ENCODE measurements at places on chromosomes 7 and 10.

DNA sequence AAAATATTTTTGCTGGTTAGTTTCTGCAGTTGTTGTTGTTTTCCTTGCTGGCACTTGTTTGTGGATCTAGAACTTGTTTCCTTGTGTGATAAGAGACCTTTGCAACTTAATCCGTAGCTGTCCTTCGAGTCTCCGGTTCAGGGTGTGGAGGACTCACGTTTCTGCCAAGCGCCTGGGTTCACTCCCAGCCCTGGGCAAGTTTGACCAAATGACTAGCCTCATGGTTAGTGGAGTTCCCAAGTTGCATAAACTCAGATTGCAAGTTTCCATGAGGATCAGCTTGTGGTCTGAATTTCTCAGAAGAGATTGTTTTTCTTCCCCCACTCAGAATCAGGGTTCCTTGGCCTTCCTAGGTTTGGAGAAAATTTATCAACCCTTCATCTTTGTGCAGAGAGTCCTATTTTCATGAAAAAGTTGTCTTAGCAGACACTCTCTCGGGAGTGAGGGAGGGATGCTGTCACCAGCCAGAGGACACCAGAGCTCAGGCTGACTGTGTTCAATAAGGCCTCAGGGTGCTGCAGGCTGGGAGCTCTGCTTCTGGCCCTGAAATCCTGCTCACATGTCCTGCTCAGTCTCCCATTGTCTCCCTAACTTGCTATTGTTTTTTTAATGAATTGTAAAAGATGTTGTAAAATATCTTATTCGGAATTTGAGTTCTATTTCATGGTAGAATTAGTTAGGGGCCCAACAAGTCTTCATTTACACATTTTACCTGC is 377.7 kb upstream of the KLF6 start:
- no peaks in the 10 kb centered on the region for H3K4me1 ChIP-seq
- no peaks in the 10 kb centered on the region for H3K27me3 ChIP-seq
- no peak for DNase-seq
- no peak overlapping the region for H3K27ac ChIP-seq
- no peaks in the 10 kb centered on the region for H3K36me3 ChIP-seq
- no peak overlapping the region for H3K4me3 ChIP-seq

DNA sequence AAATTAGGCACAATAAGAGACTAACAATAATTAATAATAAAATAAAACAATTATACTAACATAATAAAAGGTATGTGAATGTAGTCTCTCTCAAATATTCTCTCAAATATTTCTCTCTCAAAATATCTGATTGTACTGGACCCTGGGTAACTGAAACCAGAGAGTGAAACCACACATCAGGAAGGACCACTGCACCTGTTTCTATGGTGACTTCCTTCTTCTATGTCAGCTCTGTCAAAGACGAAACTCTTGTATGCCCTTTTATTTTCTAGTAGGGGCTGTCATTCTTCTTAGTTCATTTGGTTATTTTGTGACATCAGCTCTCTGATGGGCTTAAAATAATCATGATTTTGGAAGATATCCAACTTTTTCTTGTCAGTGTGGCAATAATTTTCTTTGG is 428.0 kb upstream of the TPK1 start:
- H3K36me3 ChIP-seq, result no peaks in the 10 kb centered on the region
- H3K4me3 ChIP-seq, result no peak overlapping the region
- H3K27ac ChIP-seq, result no peak overlapping the region
- DNase-seq, result no peak
- no peaks in the 10 kb centered on the region for H3K27me3 ChIP-seq

DNA sequence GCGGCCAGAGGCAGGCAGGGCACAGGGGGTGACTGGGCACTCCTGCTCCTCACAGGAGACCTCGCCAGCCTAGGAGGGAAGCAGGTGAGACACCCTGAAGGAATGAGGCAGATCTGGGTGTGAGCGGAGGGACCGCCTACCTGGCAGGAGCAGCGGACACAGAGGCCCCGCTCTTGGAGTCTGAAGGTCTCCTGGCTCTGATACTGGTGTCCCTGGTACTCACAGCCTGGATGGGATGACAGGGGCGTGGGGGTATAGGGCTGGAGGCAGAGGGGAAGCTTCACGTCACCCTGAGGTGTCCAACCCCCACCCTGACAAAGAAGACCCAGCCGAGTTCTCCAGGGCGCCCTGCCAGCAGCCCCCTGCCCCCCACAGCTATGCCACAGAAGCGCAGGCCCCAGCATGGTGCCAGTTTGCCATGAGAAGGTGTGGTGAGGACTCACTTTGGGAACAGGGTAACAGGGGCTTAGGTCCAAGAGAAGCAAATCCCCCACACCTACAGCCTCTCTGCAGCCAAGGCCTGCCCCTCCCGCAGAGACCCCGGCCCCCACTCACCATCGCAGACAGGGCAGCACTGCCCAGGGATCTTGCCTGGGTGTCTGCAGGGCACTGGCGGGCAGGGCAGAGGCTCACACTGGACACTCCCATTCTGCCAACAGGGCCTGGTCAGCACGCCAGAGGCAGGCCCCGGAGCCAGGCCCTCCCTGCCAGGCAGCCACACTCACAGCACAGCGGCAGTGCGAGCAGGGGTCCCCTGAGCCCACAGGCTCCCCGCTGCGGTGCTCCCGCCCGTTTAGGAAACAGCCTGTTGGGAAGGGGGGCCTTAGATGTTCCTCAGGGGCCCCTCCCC is 17.0 kb downstream of the KCP start:
- DNase-seq, result no peak
- no peak overlapping the region for H3K4me3 ChIP-seq
- H3K4me1 ChIP-seq, result peaks cover 8% of the 10 kb centered on the region

GRCh38 chr7:69537691-69538090 is 60.6 kb upstream of the AUTS2 start:
- no peaks in the 10 kb centered on the region for H3K4me1 ChIP-seq
- H3K4me3 ChIP-seq, result no peak overlapping the region
- H3K36me3 ChIP-seq, result no peaks in the 10 kb centered on the region
- no peaks in the 10 kb centered on the region for H3K27me3 ChIP-seq
- H3K27ac ChIP-seq, result no peak overlapping the region
- DNase-seq, result no peak

Data from GM23248 (cell line).